Placental epithelial cell (primary cell): ENCODE measurements at places on chromosomes 3 and 15. TPM values are rescaled to one million over a fixed set of nuclear protein-coding genes. Genes with fewer than 3 reads are reported as not detected.

ARRDC4 gene
- 6.1 and 18.8 TPM in 2 replicates for total RNA-seq

GOLGA8Q gene
- total RNA-seq: 0.54 and 2.7 TPM in 2 replicates

RTP1 gene
- total RNA-seq: not detected in 2 replicates

DUOXA1 gene
- total RNA-seq: 22.0 and 23.2 TPM in 2 replicates

IQCF5 gene
- not detected in 2 replicates for total RNA-seq

CCRL2 gene
- not detected in 2 replicates for total RNA-seq

NOX5 gene
- 0.22 and 0.39 TPM in 2 replicates for total RNA-seq

FOXL2NB gene
- 0.79 and 1.4 TPM in 2 replicates for total RNA-seq

PARP6 gene
- total RNA-seq: 31.9 and 36.5 TPM in 2 replicates

TGM5 gene
- total RNA-seq: not detected in 2 replicates

AP2M1 gene
- total RNA-seq: 258 and 487 TPM in 2 replicates

TMEM40 gene
- total RNA-seq: 6.9 and 11.0 TPM in 2 replicates

CILP gene
- under 0.01 TPM in 2 replicates for total RNA-seq

INKA1 gene
- total RNA-seq: 1.8 and 2.0 TPM in 2 replicates

PPP1R14D gene
- not detected in 2 replicates for total RNA-seq

ACSBG1 gene
- total RNA-seq: 1.2 TPM in 1 of 2 replicates, not detected in the other

FES gene
- total RNA-seq: 19.7 and 40.8 TPM in 2 replicates

ANKUB1 gene
- total RNA-seq: not detected in 2 replicates

SEMA3F gene
- 10.4 and 13.7 TPM in 2 replicates for total RNA-seq

GP5 gene
- total RNA-seq: not detected in 2 replicates

HCLS1 gene
- total RNA-seq: 5.2 and 6.3 TPM in 2 replicates

PIGZ gene
- total RNA-seq: 1.7 and 2.7 TPM in 2 replicates

LDHAL6B gene
- not detected in 2 replicates for total RNA-seq

ATR gene
- 16.5 and 18.7 TPM in 2 replicates for total RNA-seq

RASGRF1 gene
- total RNA-seq: 3.1 and 5.0 TPM in 2 replicates

FAM107A gene
- not detected in 2 replicates for total RNA-seq

CYP1A2 gene
- not detected in 2 replicates for total RNA-seq

AADAC gene
- total RNA-seq: not detected in 2 replicates

CPN2 gene
- not detected in 2 replicates for total RNA-seq

SCAANT1 gene
- total RNA-seq: not detected in 2 replicates

TMA7 gene
- 123 and 182 TPM in 2 replicates for total RNA-seq

CCNB2 gene
- total RNA-seq: 11.4 and 26.9 TPM in 2 replicates

ZPLD1 gene
- not detected in 2 replicates for total RNA-seq

CAPN3 gene
- 2.0 and 5.1 TPM in 2 replicates for total RNA-seq

ARL14 gene
- 2.7 TPM in 2 replicates for total RNA-seq
